ENCODE measurements at places on chromosomes 2 and 18.

GRCh38 chr2:200640176-200640575, 54.4 kb downstream of the AOX1 start:
- DNase-seq: no peak

DNA sequence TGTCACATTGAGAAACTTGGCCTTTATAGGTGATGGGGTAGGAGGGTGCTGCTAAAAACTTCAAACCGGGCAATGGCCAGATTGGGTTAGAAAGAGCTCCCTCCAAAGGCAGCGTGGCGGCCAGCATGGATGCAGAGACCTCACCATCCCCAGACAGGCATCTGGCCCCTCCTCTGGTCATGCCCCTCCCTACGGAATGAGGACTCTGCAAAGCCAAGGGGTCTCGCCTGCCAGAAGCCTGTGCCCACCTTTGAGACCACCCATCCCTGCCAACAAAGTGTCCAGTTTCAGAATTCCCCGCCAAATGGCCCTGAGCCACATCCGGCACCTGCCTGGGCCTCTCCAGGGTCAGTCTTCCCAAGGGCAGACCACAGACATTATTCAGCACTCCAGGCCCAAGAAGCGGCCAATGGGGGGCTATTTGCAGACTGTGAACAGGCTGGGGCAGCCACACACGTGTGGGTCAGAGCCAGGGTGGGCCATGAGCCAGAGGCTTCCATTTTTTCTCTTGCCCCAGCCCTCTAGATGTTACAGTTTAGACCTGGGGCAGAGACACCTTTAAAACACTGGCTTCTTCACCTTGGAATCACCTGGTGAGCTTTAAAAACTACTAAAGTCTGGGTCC, 4.2 kb upstream of the ATP6V1B1 start:
- no peak for DNase-seq

GRCh38 chr2:108579623-108580022, 45.4 kb downstream of the LIMS1 start:
- DNase-seq: no peak

- DNase-seq: no peak
Measured at GRCh38 chr2:201806442-201807170, at the start of gene CDK15. CDK15 (plus strand) TSS chr2:201806537; CDS start chr2:201806665, 128 bp downstream.

GRCh38 chr2:31205186-31205585, 12.1 kb downstream of the CAPN14 start:
- no peak for DNase-seq

GRCh38 chr2:72757177-72757775, 68.6 kb downstream of the EXOC6B start:
- DNase-seq: no peak

DNA sequence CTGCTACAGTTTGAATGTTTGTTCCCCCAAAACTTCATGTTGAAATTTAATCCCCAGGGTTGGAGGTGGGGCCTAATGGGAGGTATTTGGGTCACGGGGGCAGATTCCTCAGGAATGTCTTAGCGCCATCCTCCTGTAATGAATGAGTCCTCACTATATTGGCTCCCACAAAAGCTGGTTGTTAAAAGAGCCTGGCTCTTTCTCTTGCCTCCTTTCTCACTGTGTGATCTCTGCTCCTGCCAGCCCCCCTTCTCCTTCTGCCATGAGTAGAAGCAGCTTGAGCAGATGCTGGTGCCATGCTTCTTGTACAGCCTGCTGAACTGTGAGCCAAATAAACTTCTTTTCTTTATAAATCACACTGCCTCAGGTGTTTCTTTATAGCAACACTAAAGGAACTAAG, 721.0 kb upstream of the PKDCC start:
- DNase-seq: no peak

GRCh38 chr18:39494211-39494896, 1928.8 kb upstream of the CELF4 start:
- no peak for DNase-seq

DNA sequence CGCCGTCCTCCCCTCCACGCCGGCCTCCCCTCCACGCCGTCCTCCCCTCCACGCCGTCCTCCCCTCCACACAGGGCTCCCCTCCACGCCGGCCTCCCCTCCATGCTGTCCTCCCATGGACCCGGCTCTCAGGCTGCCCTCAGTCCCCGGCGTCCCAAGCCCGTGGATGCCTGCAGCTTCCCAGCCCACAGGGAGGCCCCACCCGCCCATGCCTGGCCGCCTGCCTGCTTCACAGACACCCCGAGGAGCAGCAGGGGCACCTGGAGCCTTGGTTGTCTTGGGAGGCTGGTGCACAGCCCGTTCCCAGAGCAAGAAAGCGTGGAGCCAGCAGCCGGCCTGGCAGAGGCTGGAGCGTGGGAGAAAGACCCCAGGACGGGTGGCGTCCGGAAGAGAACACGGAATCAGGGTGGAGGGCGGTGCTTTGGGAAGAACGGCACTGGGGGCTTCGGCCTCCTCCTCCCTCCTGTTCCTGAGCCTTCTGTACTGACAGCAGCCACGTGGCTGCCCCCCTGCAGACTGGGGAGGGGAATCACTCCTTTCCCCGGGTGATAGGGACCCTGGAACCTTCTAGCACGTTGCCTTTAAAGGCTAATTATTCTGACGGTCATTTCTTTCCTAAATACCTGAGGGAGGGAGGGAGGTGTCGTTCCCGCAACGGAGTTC, 26.2 kb upstream of the KCNG2 start:
- DNase-seq: peak; percentile 21

DNA sequence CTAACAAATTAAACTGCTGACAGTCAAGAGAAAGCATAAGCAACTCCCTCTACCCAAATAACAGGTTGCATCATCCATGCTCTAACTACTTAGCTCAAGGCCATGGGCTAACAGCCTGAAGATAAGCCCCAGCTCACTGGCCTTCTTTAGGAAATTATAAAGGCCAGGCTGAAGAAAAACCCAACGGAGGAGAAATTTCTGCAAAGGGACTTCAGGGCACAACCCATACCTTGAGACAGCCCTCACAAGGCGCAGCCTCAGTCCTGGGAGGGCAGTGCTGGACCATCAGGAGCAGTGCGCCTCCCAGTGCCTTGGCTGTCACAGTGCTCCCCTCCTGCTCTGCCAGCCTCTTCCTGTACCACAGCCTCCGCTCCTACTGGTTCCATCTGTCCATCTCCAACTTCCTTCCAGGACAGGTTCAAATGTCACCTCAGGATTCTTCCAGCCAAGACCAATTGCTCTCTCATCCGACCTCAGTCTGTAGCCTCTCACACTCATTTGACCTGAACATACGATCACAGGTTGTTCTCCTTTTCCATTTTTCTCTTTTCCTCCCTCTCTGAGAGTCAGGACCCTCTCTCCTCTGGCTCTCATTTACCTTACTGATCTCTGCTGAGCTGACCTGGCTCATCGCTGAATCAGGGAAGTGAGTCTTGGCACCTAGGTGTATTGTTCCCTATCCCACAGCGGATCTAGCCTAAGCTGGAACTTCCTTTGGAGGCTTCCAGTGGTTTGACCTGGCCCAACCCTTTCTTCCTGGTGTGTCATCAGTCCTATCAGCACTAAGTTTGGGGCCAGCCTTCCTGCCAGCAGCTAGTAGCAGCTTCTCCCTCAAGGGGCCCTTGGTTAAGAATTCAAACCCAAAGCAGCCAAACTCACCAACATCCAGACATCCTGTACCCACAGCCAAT, 1.9 kb downstream of the MCFD2 start:
- DNase-seq: no peak

GRCh38 chr2:145018502-145018901, 498.6 kb upstream of the ZEB2 start:
- DNase-seq: no peak

GRCh38 chr2:149383340-149383739, 53.0 kb downstream of the LYPD6 start:
- no peak for DNase-seq

GRCh38 chr2:239273280-239274234, 127.3 kb downstream of the HDAC4 start:
- peak; percentile 31 for DNase-seq

DNA sequence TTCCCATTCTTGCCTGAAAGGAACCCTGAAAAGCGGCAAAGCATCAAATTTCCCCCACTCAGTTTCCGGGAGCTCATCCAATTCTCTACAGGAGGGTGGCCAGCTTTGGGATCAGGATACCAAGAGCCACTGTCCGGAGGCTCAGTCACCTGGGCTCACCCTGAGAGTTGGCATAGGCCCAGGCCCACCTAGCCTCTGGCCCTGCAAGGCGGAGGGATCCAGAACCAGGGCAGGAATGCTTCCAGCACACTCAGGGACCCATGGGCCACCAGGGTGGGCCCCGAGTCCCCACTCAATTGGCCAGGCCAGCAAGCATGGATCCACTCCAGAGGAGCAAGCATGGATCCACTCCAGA, 432.9 kb upstream of the MYT1L start:
- DNase-seq: no peak

DNA sequence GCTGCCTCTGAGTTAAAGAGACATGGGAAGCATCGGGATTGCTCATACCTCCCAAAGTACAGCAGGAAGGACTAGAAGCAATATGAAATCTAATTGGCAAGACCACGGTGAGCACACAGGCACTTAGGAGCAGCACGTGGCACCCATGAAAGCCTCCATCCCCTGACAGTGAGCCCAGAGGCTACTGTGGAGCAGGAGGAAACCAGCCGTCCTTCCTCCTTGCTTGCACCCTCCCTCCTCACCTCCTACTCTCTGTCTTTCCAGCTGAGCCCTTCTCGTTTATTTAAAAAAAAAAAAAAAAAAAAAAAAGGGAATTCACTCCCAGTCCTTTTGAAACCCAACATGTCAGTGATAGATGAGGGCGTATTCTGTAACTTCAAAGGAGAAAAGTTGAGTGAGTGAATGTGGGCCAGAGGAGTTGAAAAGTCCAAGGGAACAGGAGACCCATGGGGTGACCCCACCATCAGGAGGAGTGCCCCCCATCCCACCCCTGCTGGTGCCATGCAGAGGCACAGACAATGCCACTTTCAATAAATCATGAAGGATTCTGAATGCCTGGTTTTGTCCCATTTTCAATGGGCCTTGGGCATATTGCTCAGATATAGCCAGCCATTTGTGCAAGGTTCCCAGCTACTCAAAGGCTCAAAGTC, 96.6 kb upstream of the ALPP start:
- no peak for DNase-seq

DNA sequence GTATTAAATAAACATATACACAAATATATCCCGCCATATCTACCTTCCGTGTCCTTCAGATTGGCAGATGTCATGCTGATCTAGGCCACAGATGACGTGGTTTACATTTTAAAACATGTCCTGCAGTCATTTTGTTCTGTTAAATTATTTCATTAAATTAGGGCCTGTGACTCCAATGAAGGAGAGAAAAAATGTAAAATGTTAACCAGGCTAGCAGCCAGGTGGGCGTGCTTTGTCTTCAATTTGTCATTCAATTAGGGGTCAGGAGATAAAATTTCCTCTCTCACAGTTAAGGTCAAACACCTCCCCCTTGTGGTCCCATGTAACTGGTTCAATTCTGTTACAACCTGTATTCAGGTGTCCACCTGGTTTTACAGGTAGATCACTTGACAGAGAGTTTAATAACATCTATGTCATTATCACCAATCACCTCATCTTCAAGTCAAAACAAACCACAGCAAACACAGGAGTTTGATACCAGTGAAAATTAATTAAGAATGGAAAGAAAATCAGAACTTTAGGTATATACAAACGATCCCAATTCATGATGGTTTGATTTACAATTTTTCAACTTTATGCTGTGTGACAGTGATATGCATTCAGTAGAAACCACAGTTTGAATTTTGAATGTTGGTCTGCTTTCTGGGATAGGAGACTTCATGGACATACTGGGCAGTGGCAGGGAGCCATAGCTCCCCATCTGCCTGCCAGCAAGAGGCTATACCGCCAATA, 339.4 kb downstream of the CMPK2 start:
- DNase-seq: no peak

- DNase-seq: no peak
Measured at GRCh38 chr2:17303521-17303920, 214.7 kb downstream of the RAD51AP2 start.

GRCh38 chr2:96143848-96144480, 1.3 kb downstream of the DUSP2 start:
- peak; percentile 28 for DNase-seq

GRCh38 chr2:26555246-26556133, 77.6 kb upstream of the OTOF start:
- DNase-seq: peak; percentile 15

DNA sequence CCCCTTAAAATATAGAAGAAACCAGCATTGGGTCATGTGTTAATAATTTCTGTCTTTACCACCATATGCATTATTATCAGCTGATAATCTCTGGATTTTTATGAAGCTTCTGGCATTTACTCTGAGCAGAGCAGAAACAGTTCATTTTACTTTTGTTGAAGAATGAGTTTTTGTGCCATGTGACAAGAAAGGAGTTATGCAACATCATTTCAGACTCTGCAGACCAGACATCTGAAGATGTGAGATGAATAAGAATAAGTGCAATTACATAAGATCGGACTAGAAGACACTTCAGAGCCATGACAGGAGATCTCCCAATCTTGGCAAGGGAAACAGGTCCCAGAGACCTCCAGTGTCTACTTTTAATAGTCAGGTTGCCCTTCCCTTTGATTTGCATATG, 869.4 kb upstream of the VRK2 start:
- no peak for DNase-seq

DNA sequence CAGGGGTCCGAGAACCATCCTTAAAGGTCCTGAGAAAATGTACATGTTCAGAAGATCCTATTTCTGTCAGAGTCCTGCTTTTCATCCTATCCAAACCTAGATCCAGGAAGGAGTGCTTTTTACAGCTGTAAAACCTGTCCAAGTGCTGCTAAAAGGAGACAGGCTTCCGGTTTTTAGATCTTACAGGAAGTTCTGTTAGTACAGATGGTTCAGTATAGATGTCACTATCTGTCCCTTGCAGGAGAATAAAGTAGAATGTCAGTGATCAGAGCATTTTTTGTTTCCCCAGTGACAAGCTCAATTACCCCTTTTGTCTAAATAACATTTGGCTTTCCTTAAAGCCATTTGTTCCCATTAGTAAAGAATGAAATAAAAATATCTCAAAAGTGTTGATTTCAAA, 98.3 kb downstream of the NRP2 start:
- DNase-seq: no peak

GRCh38 chr2:486371-486770, 190.8 kb downstream of the TMEM18 start:
- DNase-seq: no peak

GRCh38 chr2:618422-618990, 58.7 kb downstream of the TMEM18 start:
- DNase-seq: no peak

DNA sequence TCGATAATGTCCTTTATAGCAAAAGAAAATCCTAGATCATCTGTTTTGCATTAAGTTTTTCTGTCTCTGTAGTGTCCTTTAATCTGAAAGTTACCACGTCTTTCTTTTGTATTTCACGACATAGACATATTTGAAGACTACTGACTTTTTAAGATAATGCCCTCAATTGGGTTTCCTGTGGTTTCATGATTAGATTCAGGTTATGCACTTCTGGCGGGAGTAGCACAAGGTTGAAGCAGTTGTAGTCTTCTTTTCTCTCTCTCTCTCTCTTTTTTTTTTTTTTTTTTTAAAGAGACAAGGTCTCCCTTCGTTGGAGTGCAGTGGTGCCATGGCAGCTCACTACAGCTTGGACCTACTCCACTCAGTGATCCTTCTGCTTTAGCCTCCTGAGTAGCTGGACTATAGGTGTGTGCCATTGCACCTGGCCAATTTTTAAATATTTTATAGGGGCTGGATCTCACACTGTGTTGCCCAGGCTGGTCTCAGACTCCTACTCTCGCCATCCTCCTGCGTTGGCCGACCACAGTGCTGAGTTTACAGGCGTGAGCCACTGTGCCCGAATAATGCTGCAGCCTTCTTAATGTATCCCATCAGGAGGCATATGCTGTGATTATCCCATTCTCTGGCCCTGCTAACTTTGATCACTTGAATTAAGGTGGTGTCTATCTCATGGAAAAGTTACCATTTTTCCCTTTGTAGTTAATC, 3.9 kb downstream of the INPP4A start:
- DNase-seq: no peak
